Muscle of leg (tissue), 16 donors: ENCODE measurements at places on chromosomes 5 and 9. TPM values are rescaled to one million over a fixed set of nuclear protein-coding genes. Genes with fewer than 3 reads are reported as not detected.

- H3K4me3 ChIP-seq, result no peak overlapping the region
- no peaks in the 10 kb centered on the region for H3K27me3 ChIP-seq
- no peaks in the 10 kb centered on the region for H3K4me1 ChIP-seq
- H3K36me3 ChIP-seq, result no peaks in the 10 kb centered on the region
Observed at GRCh38 chr5:39109606-39110005, 35.4 kb upstream of the RICTOR start.

GRCh38 chr5:139481122-139481533, 1.4 kb downstream of the STING1 start:
- peaks cover 36% of the 10 kb centered on the region for H3K36me3 ChIP-seq
- H3K27me3 ChIP-seq, result no peaks in the 10 kb centered on the region

The ADAMTSL2 gene
- 4.7 TPM for total RNA-seq

- no peaks in the 10 kb centered on the region for H3K36me3 ChIP-seq
- H3K4me1 ChIP-seq, result peaks cover 4% of the 10 kb centered on the region
- no peak for DNase-seq
- H3K4me3 ChIP-seq, result no peak overlapping the region
- H3K27ac ChIP-seq, result no peak overlapping the region
Observed at GRCh38 chr5:125205601-125206225, 459.3 kb upstream of the ZNF608 start.

DNA sequence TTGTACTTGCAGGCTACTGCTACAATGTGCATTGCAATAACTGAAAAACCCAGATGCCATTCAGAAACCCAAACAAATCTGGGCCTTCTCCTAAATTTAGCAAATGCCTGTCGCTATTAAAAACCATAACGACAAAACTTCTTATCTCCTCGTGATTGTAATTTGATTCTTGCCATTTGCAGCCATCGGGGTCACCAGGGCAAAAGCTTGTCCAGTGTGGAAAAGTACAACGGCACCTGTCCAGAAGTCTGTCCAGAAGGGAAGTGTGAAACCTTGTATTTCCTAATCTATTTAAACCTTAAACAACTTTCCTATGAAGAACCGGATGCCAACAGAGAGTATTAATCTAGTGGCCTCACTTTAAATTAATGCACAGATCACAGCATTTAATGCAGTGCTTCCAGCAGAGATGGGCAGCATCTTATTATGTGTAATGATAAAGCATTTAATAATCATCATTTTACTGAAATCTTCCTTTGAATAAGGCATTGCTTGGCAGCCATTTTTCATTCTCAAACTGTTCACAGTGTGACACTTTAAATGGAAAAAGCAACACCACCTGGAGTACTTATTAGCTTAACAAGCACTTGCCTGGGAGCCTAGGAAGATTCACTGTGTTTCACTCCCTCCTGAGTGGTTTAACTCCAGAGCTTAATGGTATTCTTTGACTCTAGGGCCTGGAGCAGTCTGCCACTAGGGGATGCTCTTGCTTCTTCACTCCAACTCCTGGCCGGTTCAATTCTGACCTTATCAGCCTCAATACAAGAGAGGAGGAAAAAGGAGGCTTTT, 4.9 kb upstream of the C7 start:
- no peak overlapping the region for H3K27ac ChIP-seq
- no peak overlapping the region for H3K4me3 ChIP-seq
- no peaks in the 10 kb centered on the region for H3K4me1 ChIP-seq
